ENCODE measurements at places on chromosomes 16 and 17.

DNA sequence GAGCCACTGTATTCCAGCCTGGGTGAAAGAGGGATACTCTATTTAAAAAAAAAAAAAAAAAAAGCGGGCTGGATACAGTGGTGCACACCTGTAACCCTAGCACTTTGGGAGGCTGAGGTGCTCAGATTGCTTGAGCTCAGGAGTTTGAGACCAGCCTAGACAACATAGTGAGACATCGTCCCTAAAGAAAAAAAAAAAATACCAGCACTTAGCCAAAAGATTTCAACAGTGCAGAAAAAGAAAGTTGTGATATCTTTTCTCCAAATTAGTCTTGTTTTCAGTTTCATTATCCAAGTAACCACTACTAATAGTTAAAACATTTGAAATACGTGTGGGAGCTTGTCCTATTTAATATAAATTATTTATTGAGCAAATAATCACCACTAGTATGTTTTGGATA lies 48.7 kb downstream of the TENT4B start:
- no peak for DNase-seq

DNA sequence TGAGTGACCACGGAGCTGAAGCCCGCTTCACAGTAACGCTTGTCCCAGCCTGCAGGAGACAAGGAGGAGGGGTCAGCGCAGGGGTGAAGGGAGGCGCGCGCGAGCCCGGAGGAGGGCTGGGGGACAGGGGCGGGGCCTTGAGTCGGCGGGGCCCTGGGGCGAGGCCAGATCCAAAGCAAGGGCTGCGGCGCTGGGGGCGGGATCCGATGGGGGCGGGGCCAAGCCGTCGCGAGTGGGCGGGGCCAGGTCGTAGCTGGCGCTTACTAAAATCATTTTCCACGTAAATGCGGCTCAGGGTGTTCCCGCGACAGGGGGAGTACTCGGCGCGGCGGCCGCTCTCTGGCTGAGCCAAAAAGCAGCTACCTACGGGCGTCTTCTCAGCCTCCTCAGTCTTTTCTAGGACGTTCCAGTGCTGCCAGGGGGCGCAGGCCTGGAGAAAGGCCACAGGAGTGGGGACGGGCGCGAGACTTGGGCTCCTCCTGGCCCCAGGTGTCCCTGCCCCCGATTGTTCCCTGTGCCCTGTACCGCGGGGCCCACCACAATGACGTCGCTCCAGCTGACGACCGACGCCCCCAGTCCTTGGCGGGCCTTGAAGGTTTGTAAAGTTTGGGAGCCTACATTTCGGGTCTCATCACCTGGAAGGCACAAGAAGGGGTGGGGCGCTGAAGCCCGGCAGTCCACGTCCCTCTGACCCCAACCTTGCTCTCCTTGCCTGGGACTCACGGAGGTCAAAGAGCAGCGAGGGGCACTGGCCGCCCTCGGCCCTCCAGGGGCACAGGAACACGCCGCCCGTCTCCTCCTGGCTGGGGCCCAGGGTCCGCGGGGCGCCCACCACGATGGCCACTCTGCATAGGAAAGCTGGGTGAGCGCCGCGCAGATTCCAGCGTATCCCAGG lies 3.9 kb downstream of the ITGA2B start:
- peak; percentile 89 for DNase-seq

GRCh38 chr17:56700919-56701420 lies 107.5 kb downstream of the NOG start:
- DNase-seq = no peak

DNA sequence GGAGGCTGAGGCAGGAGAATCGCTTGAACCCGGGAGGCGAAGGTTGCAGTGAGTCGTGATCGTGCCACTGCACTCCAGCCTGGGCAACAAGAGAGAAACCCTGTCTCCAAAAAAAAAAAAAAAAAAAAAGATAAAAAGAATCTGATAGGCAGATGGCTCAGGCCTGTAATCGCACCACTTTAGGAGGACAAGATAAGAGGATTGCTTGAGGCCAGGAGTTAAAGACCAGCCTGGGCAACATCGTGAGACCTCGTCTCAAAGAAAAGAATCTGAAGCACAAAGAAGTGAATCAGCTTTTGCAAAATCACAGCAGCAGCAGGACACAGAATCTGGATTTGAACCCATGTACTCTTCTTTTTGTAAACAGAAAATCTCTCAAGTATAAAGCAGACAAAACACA lies 7.6 kb downstream of the NOB1 start:
- no peak for DNase-seq

GRCh38 chr16:54265575-54266107 lies 20.9 kb downstream of the IRX3 start:
- no peak for DNase-seq

DNA sequence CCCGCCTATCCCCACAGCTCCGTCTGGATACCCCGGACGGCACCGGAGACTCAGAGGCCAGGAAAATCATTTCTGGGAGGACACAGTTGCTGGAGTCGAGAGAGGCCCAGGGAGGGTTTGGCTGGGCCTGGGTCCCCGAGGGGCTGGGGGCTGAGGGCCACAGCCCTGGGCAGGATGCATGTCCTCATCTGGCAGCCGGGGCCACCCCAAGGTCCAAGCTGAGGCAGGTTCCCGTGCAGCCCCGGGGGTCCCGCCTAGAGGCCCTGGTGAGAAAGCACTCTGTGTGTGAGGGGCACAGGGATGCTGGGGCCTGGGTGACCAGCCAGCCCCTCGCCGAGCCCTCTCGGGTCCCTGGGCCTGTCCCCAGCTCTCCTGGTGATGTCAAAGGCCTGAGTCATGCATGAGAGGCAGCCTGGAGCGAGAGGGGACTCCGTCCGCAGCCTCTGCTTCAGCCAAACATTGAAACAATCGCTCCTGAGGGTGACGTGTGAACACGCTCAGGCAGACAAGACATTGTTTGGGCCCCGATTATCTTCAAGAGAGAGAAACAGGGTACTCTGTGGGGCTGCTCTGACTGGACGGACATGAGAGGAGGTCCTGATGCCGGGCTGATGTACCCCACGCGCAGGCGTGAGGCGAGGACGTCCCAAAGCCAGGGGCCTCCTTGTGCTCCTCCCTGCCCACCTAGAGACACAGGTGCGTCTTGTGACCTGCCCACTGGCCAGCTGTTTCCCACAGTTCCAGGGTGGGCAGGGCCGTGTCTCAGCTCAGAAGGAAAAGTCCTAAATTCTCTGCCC lies 25.8 kb upstream of the C1QTNF8 start:
- no peak for DNase-seq

GRCh38 chr16:2236337-2237101 lies at the start of gene DNASE1L2:
Gene DNASE1L2, plus strand, starts transcription at chr16:2236444. Its CDS starts 373 bp downstream, at chr16:2236817.
- no peak for DNase-seq

- no peak for DNase-seq
Measured at GRCh38 chr16:82085011-82085779, 50.1 kb downstream of the HSD17B2 start.

DNA sequence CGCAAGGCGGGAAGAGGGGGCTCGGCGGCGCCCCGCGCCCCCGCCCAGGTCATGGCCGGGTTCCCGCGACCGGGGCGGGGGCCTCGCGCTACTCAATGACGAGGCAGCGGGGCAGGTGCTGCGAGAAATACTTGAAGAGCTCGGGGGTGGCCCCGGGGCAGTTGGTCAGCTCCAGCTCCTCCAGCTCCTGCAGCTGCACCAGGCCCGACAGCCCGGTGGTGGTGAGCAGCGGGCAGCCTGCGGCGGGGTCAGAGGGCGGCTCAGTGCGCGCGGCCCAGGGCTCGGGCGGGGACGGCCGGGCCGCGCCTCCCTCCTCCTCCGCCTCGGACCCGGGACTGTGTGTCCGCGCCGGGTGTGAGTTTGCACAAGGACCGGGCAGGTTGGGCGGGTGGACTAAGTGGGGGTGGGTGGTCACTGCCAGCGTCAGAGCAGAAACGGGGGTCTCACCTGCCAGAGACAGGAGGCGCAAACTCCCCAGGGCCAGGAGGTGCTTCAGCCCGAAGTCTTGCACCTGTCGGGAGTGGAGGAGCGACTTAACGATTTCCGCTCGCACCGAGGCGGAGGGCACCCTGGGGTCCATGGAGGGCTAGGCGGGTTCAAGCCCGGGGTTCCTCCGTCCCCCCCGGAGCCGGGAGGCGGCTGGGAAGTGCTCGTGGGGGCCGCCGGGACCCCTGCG lies 4.1 kb upstream of the WDR24 start:
- no peak for DNase-seq

DNA sequence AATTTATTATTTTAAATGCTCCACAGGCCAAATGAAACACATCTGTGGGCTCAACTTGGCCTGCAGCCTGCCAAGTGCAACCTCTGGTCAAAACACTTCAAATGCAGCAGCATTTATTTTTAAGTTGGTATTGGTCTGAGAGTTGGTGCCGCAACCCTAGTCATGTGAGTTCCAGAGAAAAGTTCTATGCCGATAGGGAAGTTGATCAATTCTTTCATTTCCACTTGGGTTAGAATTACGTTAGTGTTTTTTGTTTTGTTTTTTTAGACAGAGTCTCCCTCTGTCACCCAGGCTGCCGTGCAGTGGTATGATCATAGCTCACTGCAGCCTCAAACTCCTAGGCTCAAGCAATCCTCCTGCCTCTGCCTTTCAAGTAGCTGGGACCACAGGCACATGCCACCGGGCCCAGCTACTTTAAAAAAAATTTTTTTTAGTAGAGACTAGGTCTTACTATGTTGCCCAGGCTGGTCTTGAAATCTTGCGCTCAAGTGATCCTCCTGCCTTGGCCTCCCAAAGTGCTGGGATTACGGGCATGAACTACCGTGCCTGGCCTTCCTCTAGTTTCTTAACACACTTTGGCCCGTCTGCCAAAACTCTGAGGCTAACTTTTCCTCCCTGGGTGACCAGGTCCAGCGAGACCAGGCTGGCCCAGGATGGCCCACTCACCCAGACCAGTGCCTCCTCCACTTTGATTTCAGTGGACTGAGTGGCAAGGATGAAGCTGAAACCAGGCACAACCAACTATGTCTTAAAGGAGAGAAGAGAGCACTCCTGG lies 221.1 kb downstream of the MRTFB start:
- DNase-seq = no peak

GRCh38 chr16:69717066-69717465 lies 9.3 kb downstream of the NQO1 start:
- no peak for DNase-seq

GRCh38 chr16:52573365-52574299 lies 26.7 kb upstream of the TOX3 start:
- no peak for DNase-seq

- no peak for DNase-seq
Measured at GRCh38 chr16:74775255-74775654, 635 bp upstream of the FA2H start.

- DNase-seq = no peak
Measured at GRCh38 chr17:82419540-82419939, 1.2 kb upstream of the OGFOD3 start.

DNA sequence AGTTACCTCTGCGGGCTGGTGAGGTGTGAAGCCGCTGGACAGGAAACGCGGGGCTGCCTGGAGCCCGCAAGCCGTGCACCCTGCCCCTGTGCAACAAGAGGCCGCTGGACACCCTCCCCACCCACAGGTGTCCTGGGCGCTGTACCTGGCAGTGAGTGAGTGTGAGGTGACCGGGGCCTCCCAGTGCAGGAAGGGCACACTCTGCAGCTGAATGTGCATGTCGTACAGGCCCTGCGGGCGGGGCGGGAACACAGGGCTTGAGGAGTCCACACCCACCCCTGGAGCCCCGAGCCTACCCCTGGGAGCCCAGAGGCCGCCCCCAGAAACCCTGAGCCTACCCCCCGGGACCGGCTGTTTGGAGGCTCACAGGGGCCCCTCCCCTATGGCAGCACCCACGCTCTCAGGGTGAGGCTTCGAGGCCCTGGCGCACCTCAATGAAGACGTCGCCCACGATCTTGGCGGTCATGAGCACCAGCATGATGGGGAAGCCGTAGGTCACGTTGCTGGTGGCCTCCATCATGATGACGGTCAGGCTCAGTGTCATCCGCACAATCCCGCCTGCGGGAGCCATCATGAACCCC lies 4.3 kb upstream of the CCDC154 start:
- no peak for DNase-seq

DNA sequence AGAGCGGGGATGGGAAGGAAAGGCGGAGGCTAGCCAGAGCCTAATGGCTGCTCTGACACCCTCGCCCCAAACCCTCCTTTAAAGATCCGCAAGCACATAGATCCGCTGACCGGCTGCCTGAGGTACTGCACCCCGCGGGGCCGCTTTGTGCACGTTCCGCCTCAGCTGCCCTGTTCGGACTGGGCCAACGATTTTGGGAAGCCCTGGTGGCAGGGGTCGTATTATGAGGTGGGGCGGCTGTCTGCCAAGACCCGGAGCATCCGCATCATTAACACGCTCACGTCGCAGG lies 663 bp downstream of the CYB5D1 start:
- no peak for DNase-seq

GRCh38 chr16:29857133-29857760 lies 5.8 kb downstream of the CDIPT start:
- DNase-seq = no peak

DNA sequence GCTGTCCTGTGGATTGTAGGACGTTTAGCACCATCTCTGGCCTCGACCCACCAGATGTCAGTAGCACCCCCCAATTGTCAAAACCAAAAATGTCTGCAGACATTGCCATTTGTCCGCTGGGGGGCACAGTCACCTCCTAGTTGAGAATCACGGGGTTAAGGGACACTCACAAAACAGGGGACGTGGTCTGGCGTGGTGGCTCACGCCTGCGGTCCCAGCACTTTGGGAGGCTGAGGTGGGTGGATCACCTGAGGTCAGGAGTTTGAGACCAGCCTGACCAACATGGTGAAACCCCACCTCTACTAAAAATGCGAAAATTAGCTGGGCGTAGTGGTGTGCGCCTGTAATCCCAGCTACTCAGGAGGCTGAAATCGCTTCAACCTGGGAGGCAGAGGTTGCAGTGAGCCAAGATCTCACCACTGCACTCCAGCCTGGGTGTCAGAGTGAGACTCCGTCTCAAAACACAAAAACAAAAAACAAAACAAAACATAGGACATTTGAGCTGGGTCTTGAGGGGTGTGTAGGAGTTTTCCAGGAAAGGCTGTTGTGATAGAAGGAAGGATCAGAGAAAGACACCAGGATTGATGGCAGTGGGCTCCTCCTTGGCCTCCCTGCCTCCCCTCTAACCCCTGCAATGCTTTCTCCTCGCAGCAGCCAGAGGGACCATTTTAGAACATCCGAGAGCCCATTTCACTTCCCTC lies 171.8 kb upstream of the GSE1 start:
- no peak for DNase-seq

GRCh38 chr17:12667299-12667958 lies 1.7 kb downstream of the MYOCD start:
- no peak for DNase-seq

DNA sequence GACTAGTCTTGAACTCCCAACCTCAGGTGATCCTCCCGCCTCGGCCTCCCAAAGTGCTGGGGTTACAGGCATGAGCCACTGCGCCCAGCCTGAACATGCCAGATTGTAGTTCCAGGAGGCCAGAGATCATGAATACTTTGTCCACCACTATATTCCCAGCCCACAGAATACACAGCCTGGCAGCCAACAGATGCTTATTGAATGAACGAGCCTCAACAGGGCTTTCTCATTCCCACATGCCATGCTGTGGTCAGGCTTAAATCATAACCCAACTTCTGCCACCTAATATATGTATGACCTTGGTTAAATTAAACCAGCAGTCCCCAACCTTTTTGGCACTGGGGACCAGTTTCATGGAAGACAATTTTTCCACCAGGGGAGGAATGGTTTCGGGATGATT lies 3.1 kb upstream of the TMEM219 start:
- no peak for DNase-seq

DNA sequence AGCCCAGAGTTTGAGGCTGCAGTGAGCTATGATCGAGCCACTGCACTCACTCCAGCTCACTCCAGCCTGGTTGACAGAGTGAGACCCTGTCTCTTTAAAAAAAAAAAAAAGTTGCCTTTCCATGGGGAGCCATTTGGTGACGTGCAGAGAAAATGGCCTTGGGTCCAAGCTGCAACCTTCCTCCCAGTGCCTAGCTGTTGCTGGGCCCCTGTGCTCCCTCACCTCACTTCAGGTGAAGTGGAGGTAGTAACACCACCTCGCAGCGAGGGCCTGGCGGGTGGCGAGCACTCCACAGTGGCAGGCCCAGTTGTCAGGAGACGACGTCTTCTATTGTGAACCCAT lies 17.4 kb downstream of the SYT17 start:
- DNase-seq = no peak

Data from stimulated activated CD4-positive, alpha-beta T cell treated with anti-CD3 and anti-CD28 coated beads, Interleukin-12 subunit alpha, Interleukin-12 subunit beta, amount 100 ng/mL, for 4 hours (primary cell).